WTC11 (cell line): ENCODE measurements at places on chromosomes 1 and 21.

- no peak for DNase-seq
Measured at GRCh38 chr1:22489823-22490222, 38.2 kb downstream of the ZBTB40 start.

DNA sequence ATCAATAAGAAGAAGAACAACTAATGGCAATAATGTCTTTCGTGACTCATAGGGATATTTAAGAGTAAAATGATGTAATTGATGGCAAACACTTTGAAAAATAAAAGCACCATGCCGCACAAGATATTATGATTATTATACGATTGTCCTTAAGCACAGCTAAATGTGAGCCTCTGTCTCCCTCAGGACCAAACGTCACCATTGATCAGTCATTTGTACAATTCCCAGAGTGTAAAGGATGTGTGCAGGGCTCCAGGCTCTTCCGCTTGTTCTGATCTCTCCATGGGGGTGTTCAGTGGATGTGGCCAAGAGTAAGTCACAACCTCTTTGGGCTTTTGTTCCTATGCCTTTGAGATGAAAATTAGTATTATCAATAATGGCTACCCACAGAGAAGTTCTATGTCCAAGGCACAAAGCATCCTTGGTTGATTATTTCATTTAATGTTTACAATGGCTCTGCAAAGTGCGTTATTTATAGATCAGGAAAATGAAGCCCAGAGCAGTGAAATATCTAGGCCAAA lies 17.7 kb upstream of the C1orf87 start:
- DNase-seq: no peak

- no peak for DNase-seq
Measured at GRCh38 chr1:202642619-202643291, 67.5 kb downstream of the SYT2 start.

GRCh38 chr1:22376001-22376400 lies 75.7 kb upstream of the ZBTB40 start:
- no peak for DNase-seq
